Cerebellar nuclear complex (tissue), 1 donor: ENCODE measurements at places on chromosomes 2 and 18.
A peak's percentile ranks its signal among the peaks of the same experiment; 100 is the strongest.

DNA sequence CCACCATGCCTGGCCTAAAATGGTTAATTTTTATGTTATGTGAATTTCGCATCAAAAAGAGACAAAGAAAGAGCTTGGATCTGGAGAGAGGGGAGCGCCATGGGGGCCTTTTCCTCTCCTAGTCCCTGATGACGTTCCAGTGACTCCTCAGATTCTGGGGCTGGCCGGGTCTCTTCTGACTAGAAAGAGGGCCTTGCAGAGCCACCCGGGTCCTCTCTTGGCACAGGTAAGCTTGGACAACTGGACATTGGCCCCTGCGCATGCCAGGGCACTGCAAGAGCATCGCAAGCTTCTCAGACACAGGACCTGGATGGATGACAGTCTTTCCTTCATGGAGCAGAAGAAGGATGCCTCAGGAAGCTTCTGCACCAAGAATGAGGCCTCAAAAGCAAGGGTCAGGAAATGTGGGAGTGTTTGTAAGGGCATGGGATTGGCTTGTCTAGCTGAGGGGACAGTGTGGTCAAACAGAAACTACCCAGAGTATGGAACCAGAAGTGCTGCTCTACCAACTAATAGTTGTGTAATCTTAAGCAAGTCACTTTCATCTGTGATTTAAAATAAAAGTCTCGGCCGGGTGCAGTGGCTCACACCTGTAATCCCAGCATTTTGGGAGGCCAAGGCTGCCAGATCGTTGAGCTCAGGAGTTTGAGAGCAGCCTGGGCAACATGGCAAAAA, 35.2 kb downstream of the FOSL2 start:
- DNase-seq: no peak

- no peak for DNase-seq
Observed at GRCh38 chr2:145688156-145688555, 1168.2 kb upstream of the ZEB2 start.

DNA sequence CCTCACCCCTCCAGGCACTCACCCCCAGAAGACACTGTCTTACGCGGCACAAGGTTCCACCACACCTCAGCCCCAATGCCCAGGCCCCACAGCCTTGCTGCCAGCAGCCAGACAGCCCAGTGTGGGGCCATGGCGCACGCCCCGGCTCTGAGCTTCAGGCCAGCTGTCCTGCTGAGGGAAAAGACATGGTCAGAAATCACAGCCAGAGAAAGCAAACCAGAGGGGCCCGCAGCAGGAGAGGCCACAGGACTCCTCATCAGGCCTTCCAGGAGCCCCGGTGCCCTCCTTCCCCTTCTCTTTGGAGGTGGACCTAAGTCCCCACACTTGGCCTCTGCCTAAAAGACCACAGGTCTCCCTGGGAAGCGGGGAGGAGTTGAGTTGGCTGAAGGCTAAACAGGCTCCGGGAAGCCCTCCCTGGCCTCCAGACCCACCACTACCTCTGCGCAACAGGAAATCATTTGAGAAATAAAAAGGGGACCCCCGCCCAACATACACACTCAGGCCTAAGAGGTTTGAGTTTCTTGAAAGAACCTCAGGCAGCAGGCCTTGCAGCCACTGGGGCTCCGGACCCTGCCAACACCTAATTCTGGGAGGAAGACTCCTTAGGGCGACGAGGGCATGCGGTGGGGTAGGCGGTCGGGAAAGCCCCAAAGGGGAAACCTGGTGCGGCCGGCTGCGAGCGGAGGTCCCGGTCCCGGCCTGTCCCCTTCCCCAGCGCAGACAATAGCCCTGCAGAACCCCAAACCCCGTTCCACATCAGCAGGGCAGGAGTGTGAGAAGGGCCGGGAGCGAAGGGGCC, 1.9 kb downstream of the SEMA4C start:
- peak; percentile 20 for DNase-seq

- no peak for DNase-seq
Observed at GRCh38 chr2:37080266-37080665, 3.9 kb downstream of the HEATR5B start.

GRCh38 chr2:47269316-47270232, 114.5 kb upstream of the STPG4 start:
- no peak for DNase-seq

GRCh38 chr2:174300114-174300513, 34.6 kb upstream of the SP9 start:
- no peak for DNase-seq
